ENCODE measurements at places on chromosomes 7 and 10.

DNA sequence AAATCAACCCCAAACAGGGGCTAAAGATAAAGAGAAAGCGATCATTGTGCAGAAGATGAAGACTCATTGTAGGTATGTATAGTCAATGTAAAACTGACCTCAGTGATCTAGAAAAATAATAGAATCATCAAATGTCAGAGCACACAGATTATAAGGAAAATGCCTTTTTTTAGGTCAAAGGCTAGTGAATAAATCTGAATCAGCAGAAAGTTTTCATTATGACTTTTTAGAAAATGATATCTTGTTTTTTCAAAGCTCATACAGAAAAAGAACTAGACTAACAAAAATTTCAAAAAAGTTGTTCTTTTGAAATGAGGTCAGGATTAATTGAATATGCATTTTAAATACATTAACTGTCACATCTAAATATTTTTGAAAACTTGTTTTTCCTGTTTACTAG, 60.2 kb upstream of the STEAP4 start:
- DNase-seq, result no peak

- DNase-seq, result no peak
Observed at GRCh38 chr7:39952803-39953202, 2.7 kb downstream of the CDK13 start.

DNA sequence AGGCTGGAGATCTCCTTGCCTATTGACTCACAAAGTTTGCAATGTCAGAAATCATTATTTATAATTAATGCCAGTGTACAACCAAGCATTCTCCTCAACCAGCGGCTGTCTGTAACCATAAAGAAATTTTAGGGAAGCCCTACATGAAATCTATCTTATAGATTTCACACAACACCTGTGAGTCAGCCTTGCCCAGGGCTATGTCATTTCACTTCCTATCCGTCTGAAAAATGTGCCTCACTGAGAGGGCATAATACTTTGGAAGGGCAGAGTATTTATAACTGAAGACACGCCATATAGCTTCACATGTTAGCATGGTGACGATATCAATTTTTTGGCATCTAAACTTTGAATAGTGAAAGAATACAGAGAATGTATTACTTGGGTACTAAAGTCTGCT, 296.6 kb upstream of the ETV1 start:
- DNase-seq, result no peak

- no peak for DNase-seq
Observed at GRCh38 chr10:53356616-53357349, 584.2 kb upstream of the MBL2 start.

DNA sequence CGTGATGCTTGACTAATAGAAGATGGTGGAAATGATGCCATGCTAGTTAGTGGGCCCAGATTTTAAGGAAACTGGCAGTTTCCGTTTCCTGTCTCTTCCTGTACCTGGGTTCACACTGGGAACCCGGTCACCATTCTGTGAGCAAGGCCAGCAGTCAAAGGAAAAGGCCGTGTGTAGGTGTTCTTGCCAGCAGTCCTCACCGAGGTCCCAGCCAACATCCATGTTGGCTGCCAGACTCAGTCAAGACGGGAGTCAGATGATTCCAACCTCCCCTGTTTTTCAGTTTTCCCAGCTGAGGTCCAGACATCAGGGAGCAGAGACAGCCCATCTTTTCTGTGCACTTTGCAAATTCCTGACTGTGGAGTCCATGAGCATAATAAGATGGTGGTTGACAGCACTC, 15.2 kb upstream of the PILRB start:
- no peak for DNase-seq

DNA sequence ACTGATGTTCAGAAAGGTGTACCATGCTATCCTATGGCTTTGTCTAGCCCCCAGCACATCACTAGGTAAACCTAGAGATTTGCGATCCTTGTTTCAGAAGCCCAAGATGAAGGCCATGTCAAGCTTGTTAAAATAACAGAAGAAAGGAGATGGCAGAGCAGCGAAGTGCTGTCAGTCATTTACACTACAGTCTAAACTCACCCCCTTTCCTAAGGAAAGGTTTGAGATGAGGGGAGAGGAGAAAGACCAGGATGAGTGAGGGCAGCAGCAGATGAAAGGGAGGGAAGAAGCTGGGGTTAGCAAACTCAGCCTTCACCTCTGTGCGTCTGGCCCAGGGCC, 74.8 kb downstream of the PROSER2 start:
- DNase-seq, result no peak

DNA sequence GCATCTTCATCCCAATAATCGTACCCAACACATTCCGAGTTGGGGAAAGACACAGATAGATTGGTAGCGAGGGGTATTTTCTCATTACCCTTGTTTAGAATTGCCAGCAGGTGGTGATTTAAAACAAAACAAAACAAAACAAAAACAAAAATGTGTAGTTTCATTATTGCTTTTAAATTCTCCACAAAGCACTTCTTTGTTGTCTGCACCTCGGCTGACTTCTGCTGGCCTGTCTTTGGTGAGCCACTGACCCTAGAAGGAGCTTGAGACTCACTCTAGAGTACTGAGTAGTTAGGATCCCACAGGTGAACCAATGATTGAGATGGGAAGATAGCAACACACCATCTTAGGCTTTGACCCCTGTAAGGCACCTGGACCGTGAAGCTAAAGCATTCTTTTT, 105.4 kb upstream of the BET1 start:
- DNase-seq, result no peak

DNA sequence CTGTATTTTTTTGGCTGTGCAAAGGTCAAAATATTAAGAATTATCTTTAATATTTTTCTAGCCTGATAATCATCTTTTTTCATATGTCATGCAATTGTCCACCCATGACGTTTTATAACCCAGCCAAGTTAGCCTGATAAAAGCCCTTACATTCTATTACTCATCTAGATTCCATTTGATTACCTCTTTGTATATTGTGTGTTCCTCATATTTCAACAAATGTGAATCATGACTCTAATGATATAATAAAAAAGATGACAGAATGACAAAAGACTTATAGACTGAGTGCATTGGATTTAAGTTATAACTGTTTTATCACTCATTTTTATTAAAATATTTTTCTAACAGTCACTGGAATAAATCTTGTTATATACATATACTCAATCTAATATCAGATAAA, 1560.0 kb upstream of the LRRTM3 start:
- no peak for DNase-seq

- no peak for DNase-seq
Observed at GRCh38 chr7:70533614-70534013, 598.3 kb upstream of the GALNT17 start.

DNA sequence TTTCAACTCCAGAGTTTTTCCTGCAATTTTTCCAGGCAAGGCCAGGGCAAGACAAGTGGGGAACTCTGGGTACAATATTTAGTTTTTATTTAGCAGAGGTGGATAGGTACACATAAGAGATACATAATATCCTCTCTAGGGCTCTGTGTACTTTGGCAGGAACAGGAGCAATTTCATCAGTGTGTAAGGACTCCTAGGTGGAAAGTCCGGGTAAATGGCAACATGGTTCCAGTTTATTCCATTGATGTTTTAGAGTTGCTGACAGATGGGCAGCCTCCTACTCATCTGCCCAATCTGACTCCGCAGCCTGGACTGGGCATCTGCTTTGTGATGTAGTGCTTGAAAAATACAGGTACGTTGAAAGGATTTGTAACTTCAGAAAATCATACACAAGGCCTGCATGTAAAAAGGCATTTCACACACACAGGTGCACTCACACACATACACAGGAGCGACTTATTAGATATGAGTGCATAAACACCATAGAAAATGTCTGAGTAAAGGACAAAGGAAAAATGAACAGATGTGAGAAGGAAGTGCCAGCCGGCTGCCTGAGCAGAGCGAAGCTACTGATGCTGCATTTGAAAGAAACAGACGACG, 5.7 kb downstream of the PON1 start:
- no peak for DNase-seq

DNA sequence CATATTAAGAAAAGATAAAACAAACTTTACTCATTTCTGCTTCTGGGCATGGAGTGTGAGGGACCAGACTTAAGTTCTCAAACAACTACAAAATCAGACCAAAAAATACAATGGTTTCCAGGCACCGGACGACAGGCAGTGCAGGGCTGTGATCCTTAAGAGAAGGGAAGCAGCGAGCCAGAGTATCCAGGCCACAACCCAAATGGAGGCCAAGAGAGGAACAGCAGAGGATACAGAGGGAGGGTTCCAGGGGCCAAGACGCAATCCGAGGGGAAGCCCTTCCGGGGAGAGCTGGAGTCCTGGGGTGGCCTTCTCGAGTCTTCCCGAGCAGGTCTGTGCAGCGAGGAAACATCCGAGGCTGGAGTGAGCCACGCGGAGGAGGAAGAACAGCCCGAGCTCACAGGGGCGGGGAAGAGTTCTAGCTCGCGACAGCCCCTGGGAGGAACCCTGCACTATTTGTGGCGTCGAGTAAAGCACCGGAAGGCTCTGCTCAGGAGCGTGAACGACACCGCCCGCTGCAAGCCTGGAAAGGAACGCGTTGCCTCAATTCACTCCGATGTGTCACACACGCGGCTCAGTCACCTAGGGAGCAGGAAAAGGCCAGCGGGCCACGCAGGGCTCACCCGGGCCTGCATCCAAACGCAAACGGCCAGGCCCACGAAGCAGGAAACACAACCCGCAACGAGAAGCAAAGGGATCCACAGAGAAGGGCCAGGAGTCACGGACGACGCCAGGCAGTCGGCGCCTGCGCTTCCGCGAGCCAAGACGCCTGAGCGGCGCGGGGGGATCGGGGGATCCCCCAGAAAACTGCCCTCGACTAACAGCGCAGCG, 933 bp upstream of the RNF32 start:
- DNase-seq, result no peak

- no peak for DNase-seq
Observed at GRCh38 chr10:131024259-131025131, 287.0 kb downstream of the TCERG1L start.

- no peak for DNase-seq
Observed at GRCh38 chr7:69640925-69641594, 42.8 kb downstream of the AUTS2 start.

- DNase-seq, result no peak
Observed at GRCh38 chr10:9075420-9075819, 1020.9 kb downstream of the GATA3 start.

GRCh38 chr7:31633894-31634494, 53.0 kb upstream of the PPP1R17 start:
- DNase-seq, result peak; percentile 63

DNA sequence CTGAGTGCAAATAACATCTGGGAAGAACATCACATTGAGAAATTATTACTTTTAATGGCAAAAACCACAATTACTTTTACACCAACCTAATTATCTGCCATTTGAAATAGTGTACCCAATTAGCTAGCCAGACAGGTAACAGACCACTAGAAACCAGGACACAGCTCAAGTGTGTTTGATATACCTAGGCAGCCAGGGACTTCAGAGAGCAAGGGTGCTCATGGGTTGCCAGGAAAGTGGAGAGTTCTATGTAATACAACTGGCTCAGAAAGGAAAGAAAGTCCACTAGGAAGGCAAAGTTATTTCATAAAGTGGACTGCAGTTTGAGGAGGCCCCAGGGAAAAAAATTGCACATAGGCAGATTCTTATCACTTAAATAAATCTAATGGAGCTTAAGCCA, 50.0 kb upstream of the PTN start:
- DNase-seq, result no peak

- DNase-seq, result no peak
Observed at GRCh38 chr7:1245524-1246050, 12.9 kb downstream of the UNCX start.

DNA sequence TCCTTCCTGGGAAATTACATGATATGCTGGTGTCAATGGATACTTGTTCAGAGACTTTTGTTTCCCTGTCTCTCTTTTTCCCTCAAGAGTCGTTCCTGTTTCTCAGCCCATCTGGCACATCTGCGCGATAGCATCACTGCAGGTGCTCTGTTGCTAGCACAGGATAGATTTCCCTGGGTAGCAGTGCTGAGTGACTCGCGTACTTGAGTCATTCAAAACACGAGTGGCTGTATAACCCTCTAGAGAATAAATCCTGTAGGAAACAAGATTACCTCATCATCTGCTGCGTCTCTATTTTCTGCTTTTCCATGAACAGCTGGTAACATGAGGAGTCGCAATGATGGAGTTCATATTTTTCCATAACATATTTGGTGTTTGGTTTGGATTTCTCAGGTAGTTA, 452.0 kb upstream of the FZD8 start:
- no peak for DNase-seq

DNA sequence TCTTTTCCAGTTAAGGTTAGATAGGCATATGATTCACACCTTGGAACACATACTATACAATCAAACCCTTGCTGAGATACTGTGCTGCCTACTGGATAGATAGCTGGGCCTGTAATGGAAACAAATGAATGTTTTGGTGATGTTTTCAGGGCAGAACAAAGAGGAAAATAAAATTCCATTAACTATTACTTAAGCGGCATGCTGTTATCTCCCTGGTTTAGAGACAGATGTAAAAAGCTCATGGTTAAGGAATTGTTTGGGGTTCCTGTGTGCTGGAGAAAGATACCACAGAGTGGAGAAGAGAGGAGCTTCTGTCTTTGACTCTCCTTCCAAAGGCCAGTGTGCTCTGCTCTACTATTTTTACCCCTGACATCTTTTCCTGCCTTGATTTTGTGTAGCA, 341.1 kb downstream of the PLXDC2 start:
- no peak for DNase-seq

DNA sequence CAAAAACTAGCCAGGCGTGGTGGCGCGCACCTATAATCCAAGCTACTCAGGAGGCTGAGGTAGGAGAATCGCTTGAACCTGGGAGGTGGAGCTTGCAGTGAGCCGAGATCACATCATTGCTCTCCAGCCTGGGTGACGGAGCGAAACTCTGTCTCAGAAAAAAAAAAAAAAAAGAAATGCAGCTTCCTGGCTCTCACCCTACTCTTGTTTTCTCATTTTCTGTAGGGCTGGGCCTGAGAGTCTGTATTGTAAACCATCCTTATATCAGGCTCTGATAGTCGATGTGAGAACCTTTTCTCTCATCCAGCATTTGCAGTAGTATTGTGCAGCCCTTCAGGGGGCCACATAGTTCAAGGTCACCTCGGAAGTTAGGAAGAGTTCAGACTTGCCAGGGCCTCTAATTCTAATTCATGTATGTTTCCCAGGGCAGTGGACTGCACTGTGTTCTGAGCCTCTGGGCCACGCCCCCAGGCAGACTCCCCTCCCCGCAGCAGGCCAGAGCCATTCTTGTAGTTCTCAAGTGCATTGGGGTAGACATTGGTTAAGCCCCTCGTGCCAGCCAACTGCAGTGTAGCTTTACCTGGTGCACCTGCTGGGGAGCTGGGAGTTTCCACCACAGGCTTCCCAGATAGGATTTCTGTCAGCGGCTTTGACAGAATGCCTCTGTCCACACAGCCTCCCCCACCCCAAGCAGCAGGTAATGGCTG, 38.3 kb upstream of the PDCD4 start:
- no peak for DNase-seq

DNA sequence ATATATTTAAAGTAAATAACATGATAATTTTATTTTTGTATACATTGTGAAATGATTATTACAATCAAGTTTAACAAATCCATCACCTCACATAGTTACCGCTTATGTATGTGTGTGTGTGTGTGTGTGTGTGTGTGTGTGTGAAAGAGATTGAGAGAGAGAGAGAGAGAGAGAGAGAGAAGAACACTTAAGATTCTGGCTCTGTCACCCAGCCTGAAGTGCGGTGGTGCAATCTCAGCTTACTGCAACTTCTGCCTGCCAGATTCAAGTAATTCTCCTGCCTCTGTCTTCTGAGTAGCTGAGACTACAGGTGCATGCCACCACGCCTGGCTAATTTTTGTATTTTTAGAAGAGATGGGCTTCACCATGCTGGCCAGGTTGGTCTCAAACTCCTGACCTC, 17.8 kb downstream of the LYZL1 start:
- no peak for DNase-seq

GRCh38 chr10:60704471-60704870, 73.8 kb upstream of the CDK1 start:
- no peak for DNase-seq

- peak; percentile 44 for DNase-seq
Observed at GRCh38 chr7:51606601-51607154, 290.1 kb upstream of the COBL start.

All from HEK293T (cell line).